Frontal cortex (tissue), 4 donors: ENCODE measurements at places on chromosomes 2 and 18.

DNA sequence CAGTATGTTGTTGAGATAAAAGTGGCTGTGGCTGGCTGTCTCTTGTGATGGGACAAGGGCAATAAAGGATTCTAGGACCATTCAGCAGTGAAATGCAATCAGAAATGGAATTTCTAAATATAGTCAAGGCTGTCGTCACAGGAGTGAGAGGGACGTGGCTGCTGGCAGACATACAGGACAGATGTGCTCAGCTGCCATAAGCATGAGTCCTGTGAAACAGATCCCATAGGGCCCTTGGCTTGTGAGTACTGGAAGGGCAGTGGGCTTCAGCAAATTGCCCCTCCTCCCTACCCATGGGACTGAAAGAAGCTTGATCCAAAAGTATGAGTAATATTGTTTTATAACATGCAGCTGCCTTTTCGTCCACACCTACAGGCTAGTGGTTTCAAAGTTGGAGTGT is 4.2 kb upstream of the CNNM3 start:
- no peak for DNase-seq

DNA sequence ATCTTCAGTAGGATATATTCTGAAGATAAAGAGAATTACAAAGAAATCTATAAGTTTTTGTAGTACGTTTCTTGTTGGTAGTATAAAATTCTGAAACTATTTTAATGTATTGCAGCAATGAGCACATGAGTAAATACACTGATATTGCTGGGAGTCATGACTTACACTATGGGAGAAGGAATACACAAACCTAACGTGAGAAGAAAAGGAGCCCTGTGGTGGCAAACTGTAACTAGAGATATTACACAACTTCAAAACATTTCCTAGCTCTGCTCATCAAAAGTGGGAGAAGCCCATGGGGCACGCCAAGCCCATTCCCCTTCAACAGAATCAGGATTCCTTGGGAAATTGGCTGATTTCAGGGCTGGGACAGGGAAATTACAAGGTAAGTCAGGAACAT is 20.5 kb downstream of the SPIRE1 start:
- no peak for DNase-seq

- DNase-seq: no peak
These were observed 14.5 kb upstream of the ZBTB14 start for GRCh38 chr18:5309888-5310470.

- DNase-seq: no peak
These were observed 160.1 kb downstream of the HAUS1 start for GRCh38 chr18:46264255-46264654.

GRCh38 chr2:181459621-181460021 is 2.4 kb downstream of the ITGA4 start:
- no peak for DNase-seq

DNA sequence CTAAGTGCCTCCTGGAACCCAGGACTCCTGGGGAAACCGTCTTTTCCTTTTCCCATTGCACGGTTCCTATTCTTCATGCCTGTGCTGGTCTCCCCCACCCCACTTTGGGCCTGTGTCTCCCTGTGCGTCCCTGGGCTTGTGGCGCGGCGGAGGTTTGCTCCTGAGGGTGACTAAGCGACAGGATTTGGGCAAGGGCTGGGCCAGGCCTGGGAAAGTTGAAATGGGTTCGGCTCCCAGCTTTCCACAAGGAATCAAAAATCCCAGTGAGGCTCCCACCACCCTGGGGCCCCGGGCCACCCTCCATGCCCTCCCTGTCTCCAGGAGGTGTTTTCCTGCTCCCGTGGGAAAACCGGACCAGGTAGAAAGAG is 197.6 kb downstream of the NDUFA10 start:
- DNase-seq: no peak

GRCh38 chr2:109377976-109378375 is 235.8 kb downstream of the SEPTIN10 start:
- DNase-seq: no peak

- DNase-seq: no peak
These were observed 150.9 kb downstream of the SMAD7 start for GRCh38 chr18:48799724-48800315.

DNA sequence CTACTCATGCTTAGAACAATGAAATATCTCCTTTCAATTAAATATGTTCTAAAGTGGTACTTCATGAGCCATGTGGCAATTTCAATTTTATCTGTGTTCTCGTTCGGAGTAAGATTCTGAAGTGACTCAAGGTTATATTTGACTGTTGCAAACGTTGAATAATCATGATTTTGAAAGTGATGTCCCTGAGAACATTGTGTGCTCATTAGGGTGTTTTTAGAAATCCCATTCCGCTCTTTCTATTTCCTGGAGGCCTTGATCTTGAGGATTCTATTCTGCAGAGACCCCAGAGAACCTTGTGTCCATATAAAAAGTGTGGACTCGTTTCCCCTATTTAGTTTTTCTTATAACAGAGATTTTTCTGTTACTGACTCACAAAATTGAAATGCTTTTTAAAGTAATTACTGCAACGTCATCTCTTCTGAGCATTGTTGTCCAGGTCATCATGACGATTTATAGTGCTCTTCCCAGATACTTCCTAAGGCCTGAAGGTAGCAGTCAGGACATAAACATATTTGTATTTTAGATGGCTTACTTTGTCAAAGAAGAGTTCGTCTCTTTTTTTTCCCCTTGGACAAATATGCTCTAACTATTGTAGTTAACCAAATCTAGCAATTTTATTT is 27.2 kb downstream of the IL1R2 start:
- no peak for DNase-seq

- no peak for DNase-seq
These were observed 129.8 kb downstream of the BCL2L11 start for GRCh38 chr2:111250448-111251030.

GRCh38 chr2:88659538-88659915 is 31.9 kb upstream of the RPIA start:
- no peak for DNase-seq

DNA sequence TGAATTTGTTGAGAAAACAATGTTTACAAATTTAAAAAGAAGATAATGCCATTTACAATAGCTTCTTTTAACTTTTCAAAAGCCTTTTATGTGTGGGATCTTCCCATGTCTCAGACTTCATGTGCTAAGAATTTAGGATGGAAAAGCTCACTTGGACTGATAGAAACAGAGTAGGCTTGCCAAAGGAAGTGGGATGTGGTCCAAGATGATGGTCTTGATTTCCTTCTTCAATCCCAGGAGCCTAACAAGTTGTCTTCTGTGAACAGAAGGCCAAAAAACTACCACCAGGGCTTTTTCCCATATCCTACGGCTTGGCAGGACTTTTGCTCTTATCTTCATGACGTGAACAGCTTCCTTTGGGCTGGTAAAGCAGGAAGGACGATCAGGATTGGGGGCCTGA is 9.5 kb downstream of the CXCR4 start:
- no peak for DNase-seq

DNA sequence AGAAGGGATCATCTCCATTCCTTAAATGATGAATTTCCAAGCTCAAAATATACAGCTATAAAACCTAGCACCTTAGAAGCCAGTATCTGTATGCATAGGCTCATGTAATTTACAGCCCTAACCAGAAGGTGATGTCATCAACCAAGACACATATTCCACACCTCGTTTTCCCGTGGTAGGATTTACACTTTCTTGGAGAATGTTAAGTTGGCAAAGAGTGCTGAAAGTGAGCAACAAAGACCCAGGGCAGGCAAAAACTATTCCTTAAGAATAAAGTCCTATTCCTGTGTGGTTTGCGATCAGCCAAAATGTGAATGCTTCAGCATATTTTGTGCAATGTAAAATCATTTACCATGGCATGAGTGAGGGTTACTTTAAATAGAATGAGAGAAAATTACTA is 247.1 kb downstream of the OSR1 start:
- DNase-seq: no peak

DNA sequence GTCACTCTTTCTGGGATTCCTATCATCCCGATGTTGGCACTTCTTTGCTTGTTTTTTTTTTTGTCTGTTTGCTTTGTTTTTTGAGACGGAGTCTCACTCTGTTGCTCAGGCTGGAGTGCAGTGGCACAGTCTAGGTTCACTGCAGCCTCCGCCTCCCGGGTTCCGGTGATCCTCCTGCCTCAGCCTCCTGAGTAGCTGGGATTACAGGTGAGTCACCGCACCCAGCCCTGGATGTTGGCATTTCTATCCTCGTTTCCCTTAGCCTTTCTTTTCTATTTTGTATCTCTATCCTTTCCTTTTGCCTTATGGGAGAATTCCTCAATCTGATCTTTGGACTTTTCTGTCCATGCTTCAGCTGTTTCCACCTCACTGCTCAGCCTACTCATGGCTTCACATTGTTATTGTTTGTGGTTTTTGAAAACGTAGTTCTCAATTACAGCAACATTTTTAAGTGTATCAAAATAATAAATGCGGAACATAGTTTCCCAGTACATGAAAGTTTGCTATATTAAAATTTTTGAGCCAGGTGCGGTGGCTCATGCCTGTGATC is 62.1 kb upstream of the ZNF516 start:
- DNase-seq: no peak

GRCh38 chr2:230964136-230964730 is 31.7 kb upstream of the SPATA3 start:
- DNase-seq: no peak

DNA sequence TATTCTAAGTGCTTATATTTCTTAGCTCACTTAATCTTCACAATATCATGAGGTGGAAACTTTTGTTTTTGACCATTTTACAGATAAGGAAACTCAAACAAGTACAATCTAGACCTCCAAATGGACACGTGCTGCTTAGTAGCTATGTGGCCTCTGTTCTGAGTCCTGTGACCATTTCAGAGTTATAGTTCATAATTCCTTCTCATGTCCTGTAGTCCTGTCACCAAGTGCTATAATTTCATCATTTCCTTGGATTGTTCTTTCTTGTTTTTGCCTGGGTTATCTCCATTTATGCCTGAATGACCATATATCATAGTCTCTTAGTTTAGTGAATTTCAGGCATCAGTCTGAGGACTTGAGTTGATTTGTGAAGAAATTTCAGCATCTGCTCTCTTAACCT is 91.7 kb downstream of the NUP35 start:
- no peak for DNase-seq

GRCh38 chr2:158619496-158619895 is 162.7 kb downstream of the PKP4 start:
- DNase-seq: no peak

GRCh38 chr18:77032181-77032701 is 100.3 kb downstream of the MBP start:
- DNase-seq: no peak

DNA sequence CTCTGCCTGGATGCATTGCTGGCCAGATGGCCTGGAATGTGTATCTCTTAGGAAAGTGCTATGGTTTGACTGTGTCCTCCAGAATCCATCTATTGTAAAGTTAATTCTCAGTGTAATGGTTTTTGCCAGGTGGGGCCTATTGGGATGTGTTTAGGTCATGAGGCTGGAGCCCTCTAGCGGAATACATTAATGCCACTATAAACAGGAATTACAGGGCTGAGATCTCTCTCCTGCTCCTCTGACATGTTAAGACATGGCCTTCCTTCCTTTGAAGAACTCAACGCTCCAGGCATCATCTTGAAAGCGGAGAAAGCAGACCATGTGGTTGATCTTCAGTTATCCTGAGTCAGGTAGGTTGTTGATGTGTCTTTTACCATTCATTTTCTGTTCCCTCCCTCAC is 276.4 kb downstream of the RPIA start:
- no peak for DNase-seq

DNA sequence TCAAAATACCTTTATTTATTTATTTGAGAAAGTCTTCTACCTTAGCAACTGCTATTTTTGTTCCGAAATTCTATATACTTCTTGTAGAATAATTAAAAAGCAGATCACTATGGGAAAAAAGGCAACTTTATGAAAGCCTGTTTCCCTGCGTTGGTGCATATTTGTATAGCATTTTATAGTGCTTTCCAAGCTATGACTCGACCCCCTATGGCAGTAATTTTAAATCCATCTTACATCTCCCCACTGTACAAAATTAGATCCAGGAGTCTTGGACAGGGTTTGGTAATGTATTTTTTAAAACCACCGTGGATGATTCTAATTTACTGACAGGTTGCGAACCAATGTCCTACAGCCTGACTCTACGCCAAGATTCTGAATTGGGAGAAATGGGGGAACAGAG is 10.1 kb downstream of the TANK start:
- no peak for DNase-seq

DNA sequence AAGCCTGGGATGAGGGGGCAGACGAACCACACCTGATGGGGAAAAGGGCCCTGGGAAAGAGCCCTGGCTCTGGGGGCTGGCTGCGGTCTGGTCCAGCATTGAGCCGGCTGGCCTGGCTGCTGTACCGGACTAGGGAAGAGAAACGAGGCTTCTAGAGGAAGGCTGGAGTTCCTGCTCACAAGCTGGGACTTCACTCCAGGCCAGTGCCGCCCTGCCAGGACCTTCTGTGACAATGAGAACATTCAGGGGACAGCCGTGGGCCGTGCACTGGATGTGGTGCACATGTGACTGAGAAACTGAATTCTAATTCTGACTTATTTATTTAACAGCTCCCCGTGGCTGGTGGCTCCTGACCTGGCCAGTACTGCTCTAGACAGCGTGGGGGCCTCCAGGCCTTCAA is 269.3 kb downstream of the HDAC4 start:
- no peak for DNase-seq

- DNase-seq: no peak
These were observed 88.6 kb downstream of the SH3YL1 start for GRCh38 chr2:175161-175786.

GRCh38 chr2:3476985-3477327 is 42.4 kb downstream of the ADI1 start:
- no peak for DNase-seq

DNA sequence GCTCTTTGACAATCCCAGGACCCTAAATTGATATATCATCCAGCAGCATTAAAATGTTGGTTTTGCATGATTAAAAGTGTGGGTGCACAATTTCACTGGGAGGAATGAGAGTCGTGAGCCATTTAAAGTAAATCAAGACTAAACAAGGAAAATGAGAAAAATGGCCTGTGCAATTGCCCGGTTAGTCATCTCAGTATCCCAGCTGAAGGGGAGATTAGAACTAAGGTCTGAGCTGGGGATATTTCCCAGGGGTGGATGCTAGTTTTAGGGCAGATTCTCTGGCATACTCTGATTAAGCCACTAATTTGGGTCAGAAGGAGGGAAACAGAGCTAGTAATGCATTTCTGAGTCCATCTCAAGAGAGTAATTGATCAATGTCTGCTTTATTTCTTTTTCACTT is 177.2 kb downstream of the EN1 start:
- DNase-seq: no peak

GRCh38 chr2:100237770-100238169 is 84.5 kb downstream of the LONRF2 start:
- DNase-seq: no peak

DNA sequence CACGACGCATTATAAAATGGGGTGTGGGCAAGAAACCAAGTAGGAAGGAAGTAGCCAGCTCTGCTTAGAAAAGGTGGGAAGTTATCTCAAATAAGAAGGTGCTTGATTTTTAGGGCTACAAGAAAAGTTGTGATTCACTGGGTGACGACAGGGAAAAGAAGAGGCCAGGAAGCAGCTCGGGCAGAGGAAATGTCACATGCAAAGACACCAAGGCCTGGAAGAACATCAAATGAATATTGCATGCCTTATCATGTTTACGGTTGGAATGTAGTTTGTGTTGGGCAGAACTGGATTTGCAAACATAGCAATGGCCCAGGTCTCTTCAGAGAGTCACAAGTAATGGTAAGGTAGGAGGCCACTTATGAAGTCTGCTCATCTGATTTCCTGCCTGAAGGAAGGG is 610.6 kb downstream of the IRS1 start:
- DNase-seq: no peak

- no peak for DNase-seq
These were observed 89.9 kb downstream of the TMEM18 start for GRCh38 chr2:587087-587960.

GRCh38 chr18:24080861-24081260 is 58.0 kb upstream of the CABYR start:
- no peak for DNase-seq
